Motor neuron (in vitro differentiated cells): ENCODE measurements at places on chromosomes 2 and 18.

DNA sequence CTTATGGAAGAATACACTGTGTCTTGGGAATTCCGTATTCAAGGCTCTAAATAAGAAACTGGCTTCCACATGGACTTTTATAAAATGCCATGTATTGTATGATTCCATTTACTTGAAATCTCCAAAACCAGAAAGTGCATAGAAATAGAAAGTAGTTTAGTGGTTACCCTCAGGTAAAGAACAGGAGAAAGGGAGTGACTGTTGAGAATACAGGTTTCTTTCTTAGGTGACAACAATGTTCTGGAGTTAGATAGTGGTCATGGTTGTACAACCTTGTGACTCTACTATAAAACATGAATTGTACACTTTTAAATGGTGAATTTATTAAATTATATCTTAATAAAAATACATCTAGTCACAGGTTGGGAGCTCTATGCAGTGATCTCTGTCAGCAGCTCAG, 481.8 kb downstream of the SPAG16 start:
- ATAC-seq: no peak

GRCh38 chr2:24768601-24769000, 24.6 kb downstream of the PTRHD1 start:
- no peak for ATAC-seq

- ATAC-seq: peak; percentile 6
Observed at GRCh38 chr2:24492421-24493279, 1.6 kb downstream of the NCOA1 start.

GRCh38 chr2:28390241-28390745, 2.4 kb upstream of the FOSL2 start:
- peak; percentile 44 for ATAC-seq

- peak; percentile 38 for ATAC-seq
Observed at GRCh38 chr2:16123421-16123820, 183.1 kb downstream of the MYCN start.

- no peak for ATAC-seq
Observed at GRCh38 chr2:28250006-28250405, 142.7 kb upstream of the FOSL2 start.

DNA sequence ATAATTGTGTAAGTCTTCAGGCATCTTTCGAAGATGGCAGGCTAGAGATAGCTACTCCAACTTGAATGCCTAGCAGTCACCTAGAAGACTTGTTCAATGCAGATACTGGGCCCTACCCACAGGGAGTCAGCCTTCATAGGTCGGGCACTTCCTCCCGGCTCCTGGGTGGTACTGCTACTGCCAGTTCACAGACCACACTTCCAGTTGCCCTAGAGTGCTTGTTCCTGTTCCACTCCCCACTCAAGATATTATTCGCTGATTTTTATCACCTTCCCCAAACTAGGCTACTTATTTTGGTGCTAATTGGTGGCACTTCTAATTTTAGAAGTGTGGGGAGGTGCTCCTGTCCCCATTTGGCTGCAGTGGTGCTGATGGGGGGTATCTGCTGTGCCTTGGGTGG, 34.2 kb downstream of the INPP4A start:
- no peak for ATAC-seq

DNA sequence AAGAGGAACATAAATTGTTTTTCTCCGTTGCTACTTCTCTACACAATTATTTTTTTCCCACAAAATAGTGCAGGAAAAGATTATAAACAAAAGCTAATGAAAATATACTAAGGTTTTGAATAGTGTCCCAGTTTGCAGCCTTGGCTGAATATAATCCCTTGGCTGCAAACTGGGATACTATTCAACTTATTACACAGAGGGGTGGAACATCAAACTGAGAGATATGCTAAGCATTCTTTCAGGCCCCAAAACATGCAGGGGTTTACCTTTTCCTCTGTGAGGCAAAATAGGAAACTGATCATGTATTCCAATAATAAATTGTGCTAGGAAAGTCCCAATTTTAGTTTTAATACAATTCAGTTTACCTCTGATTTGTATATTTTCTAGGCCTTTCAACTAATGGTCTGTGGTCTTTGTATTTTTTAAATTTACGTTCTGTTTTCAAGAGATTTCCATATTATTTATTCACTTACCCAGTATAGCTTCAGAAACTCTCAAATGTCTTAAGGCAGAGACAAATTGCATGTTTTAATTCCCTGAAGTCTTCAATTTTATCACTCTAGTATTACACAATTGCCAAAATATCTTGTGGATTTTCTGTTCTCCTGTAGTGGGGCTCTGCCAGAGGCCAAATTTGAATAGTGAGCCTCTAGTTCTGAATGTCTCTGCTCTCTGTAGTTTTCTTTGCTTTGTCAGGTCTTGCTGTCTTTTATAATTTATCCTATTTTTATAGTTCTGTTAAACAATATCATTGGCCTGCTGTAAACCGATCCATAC, 63.9 kb downstream of the PPP1R1C start:
- no peak for ATAC-seq

GRCh38 chr2:56448403-56449001, 264.7 kb downstream of the CCDC85A start:
- no peak for ATAC-seq

GRCh38 chr18:12843420-12844350, 40.4 kb downstream of the PTPN2 start:
- ATAC-seq: no peak

GRCh38 chr18:57710226-57710625, 88.6 kb upstream of the NARS1 start:
- ATAC-seq: no peak

DNA sequence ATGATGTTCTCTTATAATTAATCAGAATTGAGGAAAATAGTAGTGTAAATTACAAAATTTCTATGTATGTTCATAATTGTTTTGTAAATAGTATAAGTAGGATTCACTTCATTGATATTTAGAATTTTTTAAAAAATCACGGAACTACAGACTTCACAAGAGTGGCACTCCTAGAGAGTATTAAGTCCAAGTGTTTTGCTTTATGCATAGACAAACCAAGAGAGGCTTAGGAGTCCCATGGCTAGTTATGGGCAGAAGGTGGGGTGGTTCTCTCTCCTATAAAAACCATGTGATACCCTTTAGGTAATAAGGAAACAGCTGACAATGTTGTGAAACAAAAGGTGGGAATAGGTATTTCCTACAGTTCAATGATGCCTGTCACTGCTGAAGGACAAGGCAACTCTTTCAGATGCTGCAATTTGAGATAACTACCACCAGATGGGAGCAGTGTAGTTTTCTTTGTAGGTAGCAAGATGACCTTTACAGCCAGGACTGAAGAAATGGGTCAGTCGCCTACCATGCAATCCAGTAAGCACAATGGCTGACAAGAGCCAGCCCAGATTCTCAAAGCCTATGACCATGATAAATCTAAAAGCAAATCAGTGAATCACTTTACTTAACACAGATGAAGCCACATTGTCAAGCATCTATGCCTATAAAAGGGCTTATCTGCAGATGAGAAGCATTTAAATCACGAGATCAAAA, 83.9 kb downstream of the AAK1 start:
- peak; percentile 86 for ATAC-seq

DNA sequence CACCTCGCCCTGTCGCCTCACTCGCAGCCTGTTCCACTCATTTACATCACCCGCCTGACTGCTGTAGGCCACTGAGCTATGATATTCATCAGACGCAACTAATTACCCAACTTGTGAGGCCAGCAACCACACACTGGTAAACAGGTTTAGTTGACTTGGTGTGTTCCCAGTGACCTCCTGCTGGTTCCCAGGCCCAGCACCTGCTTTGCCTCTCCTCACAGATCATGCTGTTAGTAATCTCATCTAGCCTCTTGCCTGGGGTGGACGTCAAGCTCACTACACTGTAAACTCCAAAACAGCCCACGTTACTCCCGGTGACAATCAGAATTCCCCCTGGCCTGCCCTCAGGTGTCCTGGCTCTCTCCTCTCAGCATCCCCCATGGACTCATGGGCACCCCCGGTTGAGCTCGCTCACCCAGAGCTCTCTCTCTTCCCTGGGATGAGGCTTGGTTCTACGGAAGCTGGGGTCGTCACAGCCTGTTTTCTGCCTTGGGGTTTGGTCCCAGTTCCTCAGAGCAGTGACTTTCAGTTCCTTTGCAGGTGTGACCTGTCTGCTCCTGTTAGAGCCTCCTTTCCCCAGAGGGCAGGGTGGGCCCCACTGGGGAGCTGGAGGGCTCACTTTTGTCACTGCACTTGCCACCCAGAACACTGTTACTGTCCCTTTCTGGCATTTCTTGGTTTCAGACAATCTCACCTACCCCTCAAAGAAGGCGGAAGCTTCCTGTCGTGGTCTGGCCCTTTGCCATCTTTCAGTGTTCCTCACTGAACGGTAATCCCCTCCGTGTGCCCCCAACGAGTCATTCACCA, 40.3 kb downstream of the INPP5D start:
- no peak for ATAC-seq
